Brain microvascular endothelial cell (primary cell): ENCODE measurements at places on chromosomes 3 and 15.
A peak's percentile ranks its signal among the peaks of the same experiment; 100 is the strongest.

GRCh38 chr3:139945386-139945785 is 10.4 kb downstream of the CLSTN2 start:
- DNase-seq, result no peak

- no peak for DNase-seq
Measured at GRCh38 chr15:57703387-57703786, 3.1 kb upstream of the POLR2M start.

DNA sequence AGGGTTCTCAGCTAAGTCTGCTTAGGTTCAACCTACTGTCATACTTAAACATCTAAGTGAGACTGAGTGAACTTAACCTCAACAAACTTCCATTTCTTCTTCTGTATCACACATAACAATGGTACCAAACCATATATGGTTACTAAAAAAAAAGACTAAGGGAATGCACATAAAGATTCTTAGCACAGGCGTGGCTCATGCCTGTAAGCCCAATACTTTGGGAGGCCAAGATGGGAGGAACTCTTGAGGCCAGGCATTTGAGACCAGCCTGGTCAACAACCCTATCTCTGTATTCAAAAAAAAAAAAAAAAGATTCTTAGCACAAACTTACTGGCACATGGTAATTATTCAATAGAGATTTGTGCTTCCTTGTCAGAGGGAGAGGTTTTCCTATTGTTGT is 57.9 kb downstream of the ACAP2 start:
- DNase-seq, result no peak

DNA sequence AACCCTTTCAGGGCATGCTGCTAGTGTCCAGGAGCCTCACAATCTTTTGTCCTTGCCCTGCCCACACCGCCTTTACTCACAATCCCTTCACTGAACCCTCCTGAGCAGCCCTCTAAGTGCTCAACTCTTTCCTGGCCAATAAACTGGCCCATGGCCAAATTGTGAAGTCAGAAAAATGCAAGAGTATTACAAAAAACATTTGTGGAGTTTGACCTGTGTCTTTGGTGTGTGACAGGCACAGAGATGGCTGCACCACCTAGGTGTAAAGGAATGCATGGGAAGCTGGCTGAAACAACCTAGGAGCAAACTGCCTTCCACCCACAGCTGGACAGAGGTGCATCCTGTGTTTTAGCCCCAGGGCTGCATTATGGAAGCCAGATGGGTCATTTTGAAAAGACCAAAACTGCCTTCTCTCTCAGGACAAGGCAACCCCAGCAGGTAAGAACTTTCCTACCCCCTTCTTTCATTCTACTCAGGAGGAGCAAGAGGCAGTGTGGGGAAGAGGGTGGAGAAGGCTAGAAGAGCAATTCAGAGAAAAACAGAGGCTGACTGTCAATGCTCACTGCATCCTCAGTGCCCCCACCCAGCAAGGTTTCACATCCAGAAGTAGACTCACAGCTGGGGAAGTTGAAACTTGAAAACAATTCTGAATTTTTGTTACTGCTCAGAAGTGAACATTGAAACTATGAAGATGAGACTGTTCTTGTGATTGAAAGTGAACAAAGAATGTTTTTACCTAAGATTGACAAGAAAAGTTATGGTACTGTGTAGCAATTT is 78.6 kb downstream of the TRIM42 start:
- DNase-seq, result no peak

- DNase-seq, result no peak
Measured at GRCh38 chr3:11637901-11638458, 5.7 kb downstream of the VGLL4 start.

DNA sequence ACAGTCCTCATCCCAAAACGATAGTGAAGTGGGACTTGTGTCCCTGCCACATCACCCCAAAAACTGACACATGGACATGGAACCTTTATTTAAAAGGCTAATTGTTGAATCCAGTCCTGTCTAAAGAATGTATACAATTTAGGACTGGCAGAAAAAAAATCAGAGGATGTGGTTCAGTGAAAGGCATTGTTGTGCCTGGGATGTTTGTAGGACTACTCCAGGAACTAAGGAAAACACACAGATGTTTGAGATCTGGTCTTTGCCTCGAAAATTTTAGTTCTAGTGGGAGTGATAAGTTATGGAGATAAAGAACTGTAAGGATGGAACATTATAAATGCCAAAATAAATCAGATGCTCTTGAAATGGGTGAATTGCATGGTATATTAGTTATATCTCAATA is 27.2 kb downstream of the VGLL4 start:
- no peak for DNase-seq

DNA sequence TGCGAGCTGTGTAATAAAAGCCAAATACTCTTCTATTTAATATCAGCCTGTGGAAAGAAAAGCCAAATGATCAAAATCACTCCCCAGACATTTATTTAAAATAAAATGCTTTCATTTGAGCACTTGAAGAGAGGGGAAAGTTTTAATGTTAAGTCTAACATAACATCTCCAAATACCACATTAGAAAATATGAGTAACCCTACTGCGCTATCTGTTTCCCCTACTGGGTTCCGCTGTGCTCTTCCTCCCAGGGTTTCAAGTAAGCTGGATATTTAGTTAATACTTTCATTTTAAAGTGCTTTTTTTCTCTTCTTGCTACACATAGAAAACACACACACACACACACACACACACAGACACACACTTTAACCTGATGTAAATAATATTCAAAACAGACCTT is 6.7 kb upstream of the VGLL4 start:
- DNase-seq, result no peak

- DNase-seq, result peak; percentile 51
Measured at GRCh38 chr15:47820057-47820746, 102.9 kb downstream of the SEMA6D start.

GRCh38 chr3:47007482-47008233 is 28.2 kb downstream of the NBEAL2 start:
- DNase-seq, result no peak
